ENCODE measurements at places on chromosomes 7 and 10. TPM values are rescaled to one million over a fixed set of nuclear protein-coding genes. Genes with fewer than 3 reads are reported as not detected.
A peak's percentile ranks its signal among the peaks of the same experiment; 100 is the strongest.

DNA sequence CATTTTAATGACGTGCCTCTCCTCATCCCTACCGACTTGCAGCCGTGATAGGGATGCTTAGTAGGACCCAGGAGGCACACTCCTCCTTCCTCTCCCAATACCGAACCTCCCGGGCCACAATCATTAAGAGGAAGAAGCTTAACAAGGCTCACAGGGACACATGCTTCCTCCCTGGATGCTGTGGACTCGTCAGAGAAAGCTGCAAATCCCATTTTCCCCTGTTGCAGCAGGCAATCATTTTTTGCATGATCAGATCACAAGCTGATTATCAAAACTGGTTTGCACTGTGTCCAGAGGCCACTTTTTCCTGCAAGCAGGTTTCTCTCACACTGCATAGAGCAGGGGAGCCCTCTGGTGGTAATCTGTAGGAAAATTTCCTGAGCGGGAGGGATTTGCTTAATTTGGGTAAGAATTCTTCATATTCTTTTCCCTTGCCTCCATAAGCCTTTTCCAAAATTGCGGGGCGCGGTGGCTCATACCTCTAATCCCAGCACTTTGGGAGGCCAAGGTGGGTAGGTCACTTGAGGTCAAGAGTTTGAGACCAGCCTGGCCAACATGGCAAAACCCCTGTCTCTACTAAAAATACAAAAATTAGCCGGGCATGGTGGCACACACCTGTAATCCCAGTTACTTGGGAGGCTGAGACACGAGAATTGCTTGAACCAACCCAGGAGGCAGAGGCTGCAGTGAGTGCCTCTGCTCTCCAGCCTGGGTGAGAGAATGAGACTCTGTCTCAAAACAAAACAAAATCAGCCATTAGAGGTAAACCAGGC, 16.1 kb upstream of the LAMB4 start:
- no peak for DNase-seq

Gene HUS1
- 22.8 TPM for total RNA-seq

GRCh38 chr10:10418387-10418786, 599.3 kb upstream of the CELF2 start:
- DNase-seq: no peak

DNA sequence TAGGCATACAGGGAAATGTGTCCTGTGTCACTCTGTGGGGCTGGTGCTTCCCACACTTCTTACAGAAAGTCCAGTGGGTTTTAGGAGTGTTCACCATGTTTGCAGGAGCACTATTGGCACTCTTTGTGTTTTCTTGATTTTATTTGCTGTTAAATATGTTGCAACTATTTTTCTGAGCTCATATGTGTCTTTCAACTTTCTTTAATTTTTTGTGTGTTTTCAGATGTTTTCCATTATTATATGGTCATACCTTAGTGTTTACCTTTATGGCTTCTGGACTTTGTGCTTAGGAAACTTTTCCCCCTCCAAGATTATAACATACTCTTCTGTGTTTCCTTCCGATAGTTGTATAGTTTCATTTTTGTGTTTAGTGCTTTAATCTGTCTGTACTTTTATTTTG, 20.8 kb upstream of the NUDCD3 start:
- no peak for DNase-seq

Gene PLXDC2
- 101 TPM for total RNA-seq

Gene CYP3A5
- total RNA-seq: 0.62 TPM

DNA sequence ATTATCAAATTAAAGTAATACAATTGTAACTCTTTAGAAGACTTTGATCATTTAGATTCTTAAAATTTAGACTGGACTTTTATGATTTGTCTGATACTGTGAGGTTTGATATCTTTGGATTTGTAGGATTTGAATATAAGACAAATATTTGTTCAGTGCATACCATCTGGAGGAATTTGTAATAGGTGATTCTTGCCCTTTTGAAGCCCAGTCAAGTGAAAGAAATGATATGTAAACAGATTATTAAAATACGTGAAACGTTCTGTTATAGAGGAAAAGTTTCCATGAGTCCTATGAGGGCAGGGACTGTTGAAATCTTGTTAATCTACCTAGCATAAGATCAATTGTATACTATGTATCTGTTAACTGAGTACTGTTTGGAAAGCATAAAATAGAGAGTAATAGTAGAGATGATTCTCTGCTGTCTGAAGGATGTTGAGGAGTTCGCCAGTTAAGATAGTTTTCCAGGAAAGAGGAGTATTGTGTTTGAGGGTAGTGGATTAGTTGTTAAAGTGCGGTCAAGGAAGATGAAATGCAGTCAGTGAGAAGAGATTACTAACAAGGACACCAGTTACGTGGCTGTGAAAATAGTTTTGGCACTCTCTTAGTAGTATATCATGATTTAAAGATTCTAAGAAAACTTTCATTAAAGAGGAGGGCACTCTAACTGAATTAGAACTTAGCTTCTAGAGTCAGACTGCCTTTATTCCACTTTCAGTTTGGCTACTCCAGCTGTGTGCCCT, 14.4 kb downstream of the PDCD4 start:
- DNase-seq: no peak

Gene AQP1
- 388 TPM for total RNA-seq

Gene ADAMTS14
- total RNA-seq: 0.19 TPM

- no peak for DNase-seq
Observed at GRCh38 chr7:22942191-22942590, 71.7 kb downstream of the HYCC1 start.

GRCh38 chr7:77538281-77539212, 1.5 kb downstream of the PTPN12 start:
- DNase-seq: peak; percentile 95

DNA sequence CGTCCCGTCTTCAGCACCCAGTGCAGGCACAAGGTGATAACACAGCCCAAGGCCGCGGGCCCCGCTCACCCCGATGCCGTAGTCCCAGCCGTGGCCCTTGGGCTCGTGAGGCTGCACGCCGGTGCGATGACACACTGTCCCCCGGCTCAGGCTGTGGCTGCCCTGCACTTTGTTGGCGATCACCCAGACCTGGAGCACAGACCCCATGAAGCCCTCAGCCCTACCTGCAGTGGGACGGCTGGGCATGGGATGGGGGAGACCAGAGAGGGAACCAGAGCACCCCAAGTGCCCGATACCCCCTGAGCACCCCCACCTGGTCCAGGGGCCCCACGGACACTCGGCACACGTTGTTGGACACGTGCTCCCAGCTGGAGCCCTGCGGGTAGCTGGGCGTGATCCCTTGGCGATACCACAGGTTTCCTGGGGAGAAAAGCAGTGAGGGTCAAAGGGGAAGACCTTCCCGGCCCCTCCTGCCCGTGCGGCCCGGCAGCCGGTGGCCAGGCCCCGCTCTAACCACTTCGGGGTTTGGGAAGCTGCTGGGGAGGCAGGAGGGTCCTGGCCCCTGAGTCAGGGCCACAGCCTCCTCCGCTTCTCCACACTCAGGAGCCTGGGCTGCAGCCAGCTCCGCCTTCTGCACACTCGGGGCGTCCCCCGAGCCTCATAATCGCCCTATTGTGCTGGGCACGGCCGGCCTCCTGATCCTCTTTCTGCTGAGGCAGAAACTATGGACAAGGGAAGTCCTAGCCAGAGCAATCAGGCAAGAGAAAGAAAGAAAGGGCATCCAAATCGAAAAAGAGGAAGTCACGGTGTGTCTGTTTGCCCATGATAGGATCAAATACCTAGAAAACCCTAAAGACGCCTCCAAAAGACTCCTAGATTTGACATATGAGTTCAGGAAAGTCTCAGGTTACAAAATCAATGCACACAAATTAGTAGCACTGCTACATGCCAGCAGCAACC, 6.7 kb downstream of the BHLHA15 start:
- DNase-seq: peak; percentile 82

Gene NEUROG3
- not detected for total RNA-seq

Gene SORBS1
- total RNA-seq: 1,390 TPM

GRCh38 chr10:31601136-31601535, 282.1 kb downstream of the ZEB1 start:
- DNase-seq: no peak

- peak; percentile 69 for DNase-seq
Observed at GRCh38 chr7:150946421-150947240, 31.5 kb downstream of the KCNH2 start.

DNA sequence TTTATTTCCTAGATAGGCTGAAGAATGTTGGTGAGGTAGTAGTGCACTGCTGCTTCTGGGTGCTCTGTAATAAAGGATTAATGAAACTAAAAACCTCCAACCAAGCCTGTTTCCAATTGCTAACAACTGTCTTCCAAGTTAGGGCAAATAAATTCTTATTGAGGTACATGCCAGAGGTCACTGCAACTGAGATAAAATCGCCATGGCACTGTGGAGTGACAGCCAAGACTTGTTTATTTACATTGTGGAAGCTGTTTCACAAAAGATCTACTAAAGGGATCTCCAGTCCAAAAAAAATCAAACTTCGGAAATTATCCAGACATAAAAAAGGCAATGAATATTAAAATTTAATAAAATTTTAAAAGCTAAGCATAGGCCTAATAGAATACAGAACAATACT, 65.2 kb downstream of the HYCC1 start:
- DNase-seq: no peak

DNA sequence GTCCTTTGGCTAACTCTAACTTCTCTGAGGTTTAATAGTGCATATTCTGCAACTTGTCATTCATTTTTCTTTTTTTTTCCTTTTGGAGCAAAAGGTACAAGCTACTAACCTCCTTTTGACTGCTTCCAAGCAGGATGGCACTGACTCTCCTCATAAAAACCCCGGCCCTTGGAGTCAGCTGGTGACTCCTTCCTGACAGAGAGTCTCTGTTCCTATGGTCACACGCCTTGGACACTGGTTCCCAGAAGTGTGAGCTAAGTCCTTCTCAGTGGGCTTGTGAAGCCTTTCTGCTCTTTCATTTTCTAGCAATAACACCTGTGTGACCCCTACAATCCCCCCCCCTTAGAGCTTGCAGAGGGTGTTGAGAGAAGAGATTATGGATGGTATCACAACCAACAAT, 21.7 kb downstream of the DOCK4 start:
- DNase-seq: no peak

Gene EPDR1
- total RNA-seq: 42.6 TPM

- no peak for DNase-seq
Observed at GRCh38 chr10:102785818-102786217, 42.1 kb downstream of the WBP1L start.

DNA sequence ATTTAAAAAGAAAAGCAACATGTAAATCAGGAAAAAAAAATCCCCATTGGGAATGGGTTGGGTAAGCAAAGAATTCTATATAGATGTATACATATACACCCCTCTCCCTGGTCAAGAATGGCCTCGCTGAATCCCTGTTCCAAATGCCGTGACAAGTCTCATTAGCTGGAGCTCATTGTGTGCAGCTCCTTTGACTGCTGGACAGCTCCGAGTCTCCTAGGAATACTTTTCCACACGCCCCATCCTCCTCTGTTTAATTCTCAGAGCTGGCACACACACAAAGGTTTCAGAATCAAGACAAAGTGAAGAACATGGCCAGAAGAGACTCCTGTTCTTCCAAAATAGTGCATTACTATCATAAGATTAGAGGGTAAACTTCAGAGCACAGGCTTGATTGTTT, 130.9 kb upstream of the MKLN1 start:
- no peak for DNase-seq

DNA sequence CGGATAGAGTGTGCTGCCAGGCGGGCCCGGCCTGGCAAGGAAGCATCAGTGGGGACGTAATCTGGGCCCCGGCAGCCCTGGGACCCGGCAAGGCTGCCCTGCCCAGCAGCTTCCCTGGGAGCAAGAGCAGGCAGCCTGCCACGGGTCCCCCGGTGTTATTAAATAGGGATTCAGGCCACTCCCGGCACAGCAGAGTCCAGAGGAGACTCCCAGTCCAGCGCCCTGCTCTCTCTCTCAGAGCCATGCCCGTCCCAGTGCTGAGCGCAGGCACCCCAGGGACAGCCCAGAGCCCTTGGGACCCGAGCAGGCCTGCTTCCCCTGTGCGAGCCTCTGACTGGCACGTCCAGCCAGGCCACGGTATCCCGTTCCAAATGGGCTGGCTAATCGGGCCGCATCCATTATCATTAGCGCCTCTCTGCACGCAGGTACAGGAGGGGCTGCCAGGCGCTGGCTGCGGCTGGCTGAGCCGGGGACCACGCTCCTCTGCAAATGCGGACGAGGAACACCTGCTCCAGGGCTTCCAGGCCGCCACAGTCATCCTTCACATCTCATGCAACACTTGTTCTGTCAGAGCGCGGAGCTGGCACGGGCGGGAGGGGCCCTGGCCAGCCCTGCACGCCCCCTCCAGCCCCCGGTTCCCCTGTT, 344.2 kb upstream of the MKI67 start:
- no peak for DNase-seq

- no peak for DNase-seq
Observed at GRCh38 chr7:131235489-131236317, 92.0 kb upstream of the MKLN1 start.

DNA sequence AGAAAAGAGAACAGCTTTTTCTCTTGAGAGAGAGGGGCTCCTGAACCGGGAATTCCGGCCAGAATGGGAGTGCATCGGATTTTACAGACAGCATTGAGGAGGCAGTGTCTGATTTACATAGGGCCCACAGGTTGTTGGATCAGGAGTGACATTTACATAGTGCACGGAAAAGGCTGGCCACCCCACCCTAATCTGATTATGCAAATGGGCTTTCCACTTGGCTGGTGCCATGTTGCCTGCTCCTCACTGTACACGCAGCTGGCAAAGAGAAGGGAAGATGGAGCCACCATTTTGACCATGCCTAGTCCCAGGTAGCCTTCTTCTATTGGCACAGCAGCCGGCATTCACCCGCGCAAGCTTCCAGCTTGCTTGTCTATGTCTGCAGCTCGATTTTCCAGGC, 77.5 kb upstream of the FAM171A1 start:
- no peak for DNase-seq

Measured in posterior vena cava (tissue), 2 donors.